Dermis microvascular lymphatic vessel endothelial cell (primary cell): ENCODE measurements at places on chromosomes 5 and 9. TPM values are rescaled to one million over a fixed set of nuclear protein-coding genes. Genes with fewer than 3 reads are reported as not detected.
A peak's percentile ranks its signal among the peaks of the same experiment; 100 is the strongest.

- no peak for DNase-seq
Observed at GRCh38 chr5:181186986-181187499, 18.0 kb downstream of the TRIM7 start.

DNA sequence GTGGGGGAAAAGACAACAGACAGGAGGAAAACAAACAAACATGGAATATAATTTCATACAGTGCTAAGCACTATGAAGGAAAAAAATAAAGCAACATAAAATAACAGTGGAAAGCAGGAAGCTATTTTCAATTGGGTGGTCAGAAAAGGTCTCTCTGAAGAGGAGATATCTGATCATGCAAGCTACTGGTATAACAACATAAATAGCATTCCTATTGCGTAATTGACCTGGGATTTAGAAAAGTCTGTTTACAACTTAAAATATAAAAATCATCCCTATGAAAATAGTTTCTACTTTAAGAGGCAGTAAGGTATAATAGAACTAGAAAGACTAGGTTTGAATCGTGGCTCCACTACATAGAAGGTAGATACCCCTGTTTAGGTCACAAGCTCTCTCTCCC, 61.4 kb downstream of the FBXW11 start:
- peak; percentile 19 for DNase-seq

DNA sequence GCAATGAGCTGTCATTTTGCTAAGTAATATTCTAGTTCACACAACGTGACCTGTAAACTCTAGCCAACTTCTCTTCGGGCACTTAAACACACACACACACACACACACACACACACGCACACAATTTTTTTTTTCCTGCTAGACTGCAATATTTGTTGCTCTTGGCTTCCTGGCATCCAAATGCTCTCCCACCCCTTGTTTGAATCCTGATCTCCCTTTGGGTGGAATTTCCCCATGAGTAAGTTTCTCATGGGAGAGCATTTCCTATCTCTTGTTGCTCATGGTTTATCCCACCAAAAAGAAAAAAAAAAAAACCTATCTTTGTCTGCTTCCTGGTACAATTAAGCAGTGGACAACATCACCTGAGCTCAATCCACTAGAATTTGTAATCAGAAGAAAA, 54.7 kb upstream of the TSLP start:
- peak; percentile 11 for DNase-seq

CCL28 gene
- 1.2 and 2.1 TPM in 2 replicates for total RNA-seq

DNA sequence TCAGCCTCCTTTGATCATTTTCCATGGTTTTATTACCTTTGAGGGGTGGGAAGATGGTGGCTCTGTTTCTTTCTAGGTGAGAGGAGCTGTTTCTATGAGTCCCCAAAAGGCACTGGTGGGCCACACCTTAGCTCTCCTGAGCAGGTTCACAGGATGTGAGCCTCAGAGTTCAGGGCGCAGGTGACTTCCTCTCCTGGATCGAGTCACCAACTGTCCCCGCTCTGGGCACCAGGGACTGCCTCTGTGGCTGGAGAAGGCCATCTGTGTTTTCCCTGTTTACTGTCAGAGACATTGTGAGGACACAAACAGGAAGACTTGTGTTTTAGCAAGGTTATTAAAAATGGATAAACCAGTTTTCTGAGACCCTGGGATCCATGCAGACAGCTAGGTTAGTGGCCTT, 68.5 kb downstream of the IL31RA start:
- DNase-seq, result no peak

DNA sequence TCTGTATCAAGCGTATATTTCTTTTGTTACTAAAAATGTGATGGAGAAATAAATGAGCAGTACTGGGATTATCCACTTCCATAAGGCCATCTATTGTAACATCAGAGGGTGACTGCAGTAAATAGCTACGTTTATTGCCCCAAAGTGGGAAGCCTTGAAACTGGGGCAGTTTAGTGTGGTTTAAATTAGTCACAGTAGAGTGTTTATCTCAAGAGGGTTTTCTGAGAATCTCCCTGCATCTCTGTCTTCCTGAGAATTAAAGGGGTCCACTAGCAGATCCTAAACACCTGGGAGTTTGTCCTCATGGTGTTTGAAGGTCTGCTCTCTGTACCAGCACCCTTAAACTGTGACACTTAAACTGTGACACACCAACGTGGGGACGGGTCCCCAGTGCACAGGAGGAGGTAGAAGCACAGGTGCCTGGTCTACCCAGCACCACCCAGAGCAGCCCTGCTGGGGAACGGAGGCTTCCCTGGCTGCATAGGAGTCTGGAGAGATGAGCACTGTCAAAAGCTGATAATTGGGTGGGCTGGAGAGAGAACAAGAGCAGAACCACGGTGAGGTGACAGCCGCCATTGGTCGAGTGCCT, 25.2 kb downstream of the PRRC2B start:
- DNase-seq, result no peak

- peak; percentile 12 for DNase-seq
Observed at GRCh38 chr9:77556396-77556795, 91.7 kb downstream of the GNA14 start.

GPX3 gene
- total RNA-seq, result 8.6 and 15.7 TPM in 2 replicates

DNA sequence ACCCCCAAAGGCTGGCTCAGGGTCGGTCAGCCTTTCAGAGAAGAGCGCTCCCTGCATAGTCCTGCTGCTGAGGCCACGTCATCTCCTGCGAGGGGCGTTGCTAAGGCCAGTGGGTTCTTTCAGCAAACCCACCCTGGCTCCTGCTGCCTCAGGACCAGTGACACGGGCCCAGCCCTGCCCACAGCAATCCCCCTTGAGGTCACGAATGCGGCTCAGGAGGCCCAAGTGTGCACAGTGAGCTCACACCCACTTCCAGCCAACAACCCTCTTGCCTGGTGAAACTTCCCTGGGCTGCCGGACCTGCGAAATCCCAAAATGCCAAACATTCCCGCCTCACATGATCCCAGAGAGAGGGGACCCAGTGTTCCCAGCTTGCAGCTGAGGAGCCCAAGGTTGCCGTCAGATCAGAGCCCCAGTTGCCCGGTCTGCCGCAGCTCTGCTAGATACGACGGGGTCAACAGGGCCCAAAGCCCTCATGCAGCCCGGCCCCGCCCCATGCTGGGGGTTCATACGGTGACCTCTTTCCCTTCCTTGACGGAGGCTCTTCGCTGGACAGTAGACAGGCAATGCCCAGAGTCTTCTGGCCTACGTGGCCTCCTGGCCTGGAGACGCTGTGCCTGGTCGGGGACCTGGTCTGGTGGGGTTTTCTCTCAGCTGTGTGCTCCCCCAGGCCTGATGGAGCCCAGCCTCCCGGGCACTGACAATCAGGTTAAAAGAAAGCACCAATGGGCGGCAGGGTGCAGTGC, 116.4 kb upstream of the COL5A1 start:
- DNase-seq, result no peak

CCNI2 gene
- under 0.01 TPM in 2 replicates for total RNA-seq

GRCh38 chr9:131629226-131629500, 83.8 kb downstream of the PRRT1B start:
- no peak for DNase-seq

CDH9 gene
- total RNA-seq, result not detected in 2 replicates

GRCh38 chr9:92446536-92446935, 22.3 kb upstream of the OMD start:
- DNase-seq, result no peak

CCNG1 gene
- 247 and 300 TPM in 2 replicates for total RNA-seq

DNA sequence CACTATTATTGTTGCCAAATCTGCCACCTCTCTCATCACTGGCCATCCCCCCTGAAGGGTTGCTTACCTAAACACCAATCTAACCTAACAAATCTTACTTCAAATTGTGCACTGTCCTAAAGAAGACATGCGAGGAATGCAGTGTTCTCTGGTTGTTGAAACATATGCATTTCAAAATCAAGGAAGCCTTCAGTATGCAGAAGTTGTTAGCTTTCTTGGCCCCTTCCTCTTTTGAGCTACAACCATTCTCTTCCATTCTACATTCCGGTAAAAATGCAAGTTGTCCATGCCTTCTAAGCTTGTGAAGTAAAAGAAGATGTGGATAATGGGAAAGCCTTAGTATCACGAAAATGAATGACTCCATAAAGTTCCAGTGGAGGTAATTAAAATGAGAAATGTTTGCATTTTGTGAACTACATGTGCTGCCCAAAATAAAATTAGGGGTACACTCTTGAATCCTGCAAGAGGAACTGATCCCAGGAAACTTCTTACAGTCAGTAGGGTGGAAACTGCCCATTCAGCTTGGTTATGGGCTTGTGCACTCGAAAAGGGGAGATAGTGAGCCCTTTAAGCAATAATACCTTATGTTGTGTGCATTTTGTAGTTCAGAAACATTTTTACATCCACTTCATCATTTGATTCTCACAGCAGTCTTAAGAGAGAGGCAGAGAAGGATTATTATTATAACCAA, 77.6 kb upstream of the ADRB2 start:
- no peak for DNase-seq

DNA sequence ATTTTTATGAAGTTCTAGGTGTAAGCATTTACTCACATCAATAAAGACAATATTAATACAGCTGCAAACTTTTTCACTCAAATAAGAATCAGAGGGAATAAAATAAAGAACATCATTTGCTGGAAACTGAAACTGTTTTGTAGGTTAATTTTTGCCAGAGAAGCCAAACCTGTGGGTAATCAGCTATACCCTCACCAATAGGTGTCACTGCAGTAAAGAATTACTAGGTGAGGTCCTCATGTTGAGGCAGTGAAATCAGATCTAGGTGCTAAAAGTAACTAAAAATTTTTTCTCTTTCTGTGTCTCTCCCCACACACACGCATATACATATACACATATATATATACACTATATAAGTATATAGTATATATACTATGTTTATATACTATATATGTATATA, 1016.3 kb upstream of the SEMA6A start:
- DNase-seq, result no peak

DNA sequence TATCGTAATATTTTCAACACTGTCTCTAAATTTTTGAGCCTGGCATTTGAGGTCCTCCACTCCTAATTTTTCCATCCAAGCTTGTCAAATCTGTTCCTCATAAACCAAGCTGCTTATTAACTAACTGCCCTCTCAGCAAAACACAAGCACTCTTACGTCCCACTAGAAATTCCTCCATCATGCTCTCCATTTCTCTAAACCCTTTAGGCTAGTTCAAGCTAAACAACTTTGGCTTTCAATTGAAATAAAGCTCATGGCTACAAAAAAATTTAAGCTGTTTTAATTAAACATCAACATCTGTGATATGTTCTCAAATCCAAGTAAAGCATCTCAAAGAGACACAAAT, 45.7 kb downstream of the RNF145 start:
- DNase-seq, result no peak

PRR16 gene
- not detected in 2 replicates for total RNA-seq

CD72 gene
- 0.13 TPM in 1 of 2 replicates, not detected in the other for total RNA-seq

CDKN2B-AS1 gene
- total RNA-seq, result 0.76 and 1.4 TPM in 2 replicates

- DNase-seq, result no peak
Observed at GRCh38 chr5:83871533-83872395, 151.1 kb upstream of the HAPLN1 start.

DNA sequence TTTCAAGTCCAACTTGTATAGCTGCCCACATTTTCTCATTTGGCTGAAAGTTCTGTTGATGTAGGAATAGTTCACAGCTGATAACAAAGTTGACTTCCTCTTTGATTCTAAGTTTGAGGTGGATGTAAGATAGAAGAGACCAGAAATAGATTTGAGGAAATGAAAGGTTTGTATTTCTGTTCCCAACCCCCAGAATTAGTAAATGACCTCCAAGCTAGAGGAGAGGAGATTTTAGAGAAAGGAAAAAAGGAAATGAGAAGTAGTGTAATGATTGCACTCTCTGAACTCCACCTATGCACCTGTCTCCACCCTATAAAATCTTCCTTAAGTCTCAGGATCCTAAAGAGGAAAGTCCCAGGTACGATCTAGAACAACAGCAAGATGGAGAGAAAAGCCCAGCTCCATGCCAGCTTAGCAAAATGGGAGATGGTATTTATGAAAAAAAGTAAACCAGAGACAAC, 130.4 kb upstream of the POC5 start:
- DNase-seq, result no peak
